Epithelial cell of alveolus of lung (primary cell): ENCODE measurements at places on chromosomes 3 and 15. TPM values are rescaled to one million over a fixed set of nuclear protein-coding genes. Genes with fewer than 3 reads are reported as not detected.

Gene A4GNT
- total RNA-seq = not detected in 2 replicates

Gene IL17RB
- total RNA-seq = 0.16 TPM in 1 of 2 replicates, not detected in the other

Gene CA12
- total RNA-seq = 10.3 and 10.5 TPM in 2 replicates

Gene ARNT2
- total RNA-seq = 4.8 and 5.3 TPM in 2 replicates

Gene BTBD1
- 70.6 and 75.0 TPM in 2 replicates for total RNA-seq

Gene FOXB1
- not detected in 2 replicates for total RNA-seq

Gene GUCA1C
- total RNA-seq = not detected in 2 replicates

Gene STX19
- total RNA-seq = not detected in 2 replicates

Gene MST1
- total RNA-seq = 5.4 and 14.1 TPM in 2 replicates

Gene PTH1R
- 1.4 and 27.5 TPM in 2 replicates for total RNA-seq

Gene COL8A1
- 40.2 and 160 TPM in 2 replicates for total RNA-seq

Gene RBP2
- total RNA-seq = not detected in 2 replicates

Gene FANCD2OS
- not detected in 2 replicates for total RNA-seq

Gene NRROS
- 0.52 TPM in 1 of 2 replicates, not detected in the other for total RNA-seq

Gene ETV5
- total RNA-seq = 19.1 and 48.0 TPM in 2 replicates

Gene ZNF80
- not detected in 2 replicates for total RNA-seq

Gene CFAP92
- total RNA-seq = 0.40 and 1.3 TPM in 2 replicates

Gene C2CD4A
- not detected in 2 replicates for total RNA-seq

Gene ILDR1
- not detected in 2 replicates for total RNA-seq

Gene ZNF35
- 7.2 and 13.8 TPM in 2 replicates for total RNA-seq

Gene KCNAB1
- total RNA-seq = 0.13 TPM in 1 of 2 replicates, not detected in the other

Gene ABI3BP
- 0.65 and 5.0 TPM in 2 replicates for total RNA-seq

Gene REC114
- total RNA-seq = not detected in 2 replicates

Gene SLC38A3
- 0.40 TPM in 1 of 2 replicates, not detected in the other for total RNA-seq

Gene STRA6
- total RNA-seq = 0.80 and 13.1 TPM in 2 replicates

Gene KLHL6
- total RNA-seq = under 0.01 TPM in 1 of 2 replicates, not detected in the other

Gene CPLX3
- 0.48 TPM in 1 of 2 replicates, not detected in the other for total RNA-seq

Gene COX17
- total RNA-seq = 7.3 and 23.7 TPM in 2 replicates

Gene TTLL13
- total RNA-seq = 0.08 TPM in 1 of 2 replicates, not detected in the other

Gene CASR
- total RNA-seq = not detected in 2 replicates

Gene NPAP1
- total RNA-seq = not detected in 2 replicates

Gene TOP2B
- total RNA-seq = 66.0 and 74.6 TPM in 2 replicates

Gene SUCNR1
- total RNA-seq = 0.16 and 0.26 TPM in 2 replicates

Gene SEMA6D
- total RNA-seq = 7.2 and 21.0 TPM in 2 replicates

Gene AHSG
- total RNA-seq = not detected in 2 replicates

Gene PP2D1
- not detected in 2 replicates for total RNA-seq

Gene PRR20G
- total RNA-seq = not detected in 2 replicates
